ENCODE measurements at places on chromosomes 2 and 18.

DNA sequence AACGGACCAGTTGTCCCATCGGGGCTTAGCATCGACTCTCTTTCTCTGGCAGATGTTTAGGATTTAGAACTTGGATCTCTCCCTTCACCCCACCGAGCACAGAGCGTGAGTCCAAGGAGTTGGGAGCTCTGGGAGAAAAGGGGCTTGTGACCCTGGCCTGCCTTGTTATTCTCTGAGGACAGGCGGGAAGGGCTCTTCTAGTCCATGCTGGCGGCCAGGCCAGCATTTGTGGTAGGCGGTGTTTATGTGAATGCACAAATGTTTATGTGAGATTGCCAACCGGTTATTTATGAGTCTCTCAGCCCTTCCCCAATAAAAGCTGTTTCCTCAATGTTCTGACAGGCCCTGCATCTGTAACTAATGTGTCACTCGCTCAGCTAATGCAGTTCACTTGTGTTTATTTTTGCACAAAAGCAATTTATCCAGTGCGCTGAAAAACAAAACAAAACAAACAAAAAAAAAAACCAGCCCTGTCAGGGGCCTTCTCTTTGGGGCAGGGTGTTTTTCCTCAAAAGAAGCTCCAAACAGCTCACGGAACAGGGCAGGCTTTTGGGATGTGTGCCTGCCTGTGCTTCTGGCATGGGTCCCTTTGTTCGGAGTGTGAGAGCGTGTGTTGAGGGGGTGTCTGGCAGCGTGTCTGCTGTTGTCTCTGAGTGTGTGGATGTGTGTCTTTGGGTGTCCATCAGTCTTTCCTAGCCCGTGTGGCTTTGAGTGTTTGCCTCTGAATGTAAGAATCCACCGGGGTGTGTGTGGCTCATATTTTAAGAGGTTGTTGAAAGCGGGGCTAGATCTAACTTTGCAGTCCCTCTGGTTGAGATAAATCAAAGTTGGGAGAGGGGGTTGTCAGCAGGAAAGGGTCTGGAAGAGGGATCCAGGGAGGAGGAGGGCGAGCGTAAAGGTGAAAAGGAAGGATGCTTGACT, 52.8 kb upstream of the HAAO start:
- no peaks in the 10 kb centered on the region for H3K27me3 ChIP-seq
- no peak for DNase-seq
- H3K27ac ChIP-seq: no peak overlapping the region
- no peak overlapping the region for H3K4me3 ChIP-seq

- peak; percentile 18 for DNase-seq
- H3K27me3 ChIP-seq: no peaks in the 10 kb centered on the region
- peaks cover 11% of the 10 kb centered on the region for H3K36me3 ChIP-seq
- H3K4me3 ChIP-seq: peak overlapping the region; percentile 30
- peak overlapping the region; percentile 93 for H3K27ac ChIP-seq
These were observed 653 bp upstream of the ANKAR start for GRCh38 chr2:189673661-189674373.

GRCh38 chr18:32629292-32629691, 143.5 kb downstream of the KLHL14 start:
- no peaks in the 10 kb centered on the region for H3K36me3 ChIP-seq
- H3K4me3 ChIP-seq: no peak overlapping the region
- H3K27ac ChIP-seq: no peak overlapping the region
- DNase-seq: no peak

GRCh38 chr2:218278531-218279360, 8.4 kb downstream of the PNKD start:
- no peak overlapping the region for H3K4me3 ChIP-seq
- no peak for DNase-seq
- no peaks in the 10 kb centered on the region for H3K27me3 ChIP-seq
- H3K27ac ChIP-seq: no peak overlapping the region

DNA sequence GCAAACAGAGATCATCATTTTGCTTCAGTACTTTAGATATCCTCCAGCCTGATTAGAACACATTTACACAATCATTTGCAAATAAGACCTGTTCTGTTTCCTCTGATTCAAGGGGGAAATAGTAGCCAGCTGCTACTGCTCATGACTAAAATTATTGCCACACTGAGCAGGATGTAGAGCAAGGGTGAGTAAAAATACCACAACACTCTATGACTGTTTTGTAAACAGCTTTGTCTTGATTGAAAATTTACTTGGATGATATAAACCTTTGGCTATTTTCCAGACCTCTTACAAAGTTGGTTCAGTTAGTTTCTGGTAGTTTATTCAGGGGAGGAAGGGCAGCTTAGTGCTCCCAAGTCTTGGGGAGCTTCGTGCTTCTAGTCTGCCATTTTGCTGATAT, 286.4 kb upstream of the CNTNAP5 start:
- H3K36me3 ChIP-seq: no peaks in the 10 kb centered on the region
- no peak for DNase-seq
- H3K27me3 ChIP-seq: no peaks in the 10 kb centered on the region
- H3K4me1 ChIP-seq: no peaks in the 10 kb centered on the region
- H3K27ac ChIP-seq: no peak overlapping the region

- H3K4me3 ChIP-seq: no peak overlapping the region
- no peaks in the 10 kb centered on the region for H3K36me3 ChIP-seq
- no peak for DNase-seq
- no peak overlapping the region for H3K27ac ChIP-seq
- H3K4me1 ChIP-seq: no peaks in the 10 kb centered on the region
- H3K27me3 ChIP-seq: no peaks in the 10 kb centered on the region
These were observed 108.3 kb upstream of the LRATD1 start for GRCh38 chr2:14524041-14524802.
